ENCODE measurements at places on chromosomes 13 and 19. TPM values are rescaled to one million over a fixed set of nuclear protein-coding genes. Genes with fewer than 3 reads are reported as not detected.

KCNC3 gene
- 11.1 TPM for total RNA-seq

LRRC63 gene
- total RNA-seq = 1.7 TPM

ZNF417 gene
- total RNA-seq = 16.2 TPM

ACP5 gene
- total RNA-seq = 650 TPM

ZGLP1 gene
- 6.2 TPM for total RNA-seq

TBC1D4 gene
- total RNA-seq = 30.4 TPM

MED4 gene
- 41.4 TPM for total RNA-seq

HCST gene
- 43.3 TPM for total RNA-seq

CGB1 gene
- total RNA-seq = not detected

CEACAM20 gene
- total RNA-seq = 0.30 TPM

HSH2D gene
- total RNA-seq = 8.2 TPM

SRRM5 gene
- total RNA-seq = 0.24 TPM

TSKS gene
- total RNA-seq = 1.2 TPM

MRPL57 gene
- 16.8 TPM for total RNA-seq

CCDC8 gene
- total RNA-seq = 9.1 TPM

LILRA1 gene
- total RNA-seq = 7.6 TPM

All from lower lobe of right lung (tissue), 2 donors.